ENCODE measurements at places on chromosomes 1 and 21.

GRCh38 chr1:149963358-149963757, 26.7 kb upstream of the MTMR11 start:
- no peak for DNase-seq

GRCh38 chr1:244087611-244088010, 36.5 kb downstream of the ZBTB18 start:
- no peak for DNase-seq

DNA sequence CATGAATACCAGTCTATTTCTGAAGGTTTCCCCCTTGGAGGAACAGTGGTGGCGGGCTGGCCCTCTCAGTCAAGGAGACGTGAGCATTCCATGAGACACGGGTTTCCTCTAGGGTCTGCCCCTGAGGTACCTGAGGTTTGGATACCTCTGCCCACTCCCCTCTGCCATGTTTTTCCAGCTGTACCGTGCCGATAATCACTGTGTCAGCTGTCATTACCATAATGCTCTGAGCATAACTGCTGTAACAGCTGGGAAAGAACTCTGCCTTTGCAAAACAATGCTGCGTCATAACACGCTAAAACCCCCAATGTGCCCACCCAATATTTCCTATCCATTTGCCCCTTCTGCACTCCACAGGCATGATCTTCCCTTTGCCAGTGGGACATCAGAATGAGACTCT, 425.1 kb downstream of the KIF26B start:
- no peak for DNase-seq

GRCh38 chr1:33944846-33945245, 81.0 kb downstream of the HMGB4 start:
- DNase-seq: no peak

DNA sequence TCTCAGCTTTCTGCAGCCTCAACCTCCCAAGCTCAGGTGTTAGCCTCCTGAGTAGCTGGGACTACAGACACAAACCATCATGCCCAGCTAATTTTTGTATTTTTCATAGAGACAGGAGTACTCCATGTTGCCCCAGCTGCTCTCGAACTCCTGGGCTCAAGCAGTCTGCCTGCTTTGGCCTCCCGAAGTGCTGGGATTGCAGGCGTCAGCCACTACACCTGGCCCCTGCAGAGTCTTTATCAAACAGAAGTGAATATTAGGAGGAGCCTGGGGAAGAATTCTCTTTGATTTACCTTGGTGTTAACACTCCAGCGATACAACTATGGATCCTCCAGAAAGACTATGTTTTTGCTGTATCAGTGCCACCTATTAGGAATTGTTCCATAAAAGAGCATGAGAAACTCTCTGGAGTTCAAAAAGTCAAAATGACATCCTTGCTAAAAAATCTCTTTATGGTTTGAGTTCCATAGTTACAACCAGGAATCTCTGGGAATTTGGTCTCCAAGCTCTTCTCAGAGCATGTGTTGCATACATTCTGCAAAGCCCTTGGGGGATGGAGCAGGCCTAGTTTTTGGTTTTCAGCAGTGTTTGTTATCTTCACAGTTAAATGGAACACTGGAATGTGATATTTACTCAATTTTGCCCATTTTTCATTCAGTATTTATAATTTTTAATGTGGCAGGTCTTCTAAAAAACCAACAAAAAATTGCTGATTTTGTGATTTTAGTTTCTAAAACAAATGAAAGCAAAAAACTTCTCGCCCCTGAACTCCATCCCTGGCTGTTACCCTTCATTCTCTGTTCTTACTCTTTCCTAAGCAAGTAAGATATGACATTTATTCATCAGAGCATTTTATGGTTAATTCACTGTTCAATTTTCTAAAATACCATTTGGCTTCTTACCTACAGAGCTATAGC, 77.3 kb downstream of the OLFML2B start:
- DNase-seq: no peak

DNA sequence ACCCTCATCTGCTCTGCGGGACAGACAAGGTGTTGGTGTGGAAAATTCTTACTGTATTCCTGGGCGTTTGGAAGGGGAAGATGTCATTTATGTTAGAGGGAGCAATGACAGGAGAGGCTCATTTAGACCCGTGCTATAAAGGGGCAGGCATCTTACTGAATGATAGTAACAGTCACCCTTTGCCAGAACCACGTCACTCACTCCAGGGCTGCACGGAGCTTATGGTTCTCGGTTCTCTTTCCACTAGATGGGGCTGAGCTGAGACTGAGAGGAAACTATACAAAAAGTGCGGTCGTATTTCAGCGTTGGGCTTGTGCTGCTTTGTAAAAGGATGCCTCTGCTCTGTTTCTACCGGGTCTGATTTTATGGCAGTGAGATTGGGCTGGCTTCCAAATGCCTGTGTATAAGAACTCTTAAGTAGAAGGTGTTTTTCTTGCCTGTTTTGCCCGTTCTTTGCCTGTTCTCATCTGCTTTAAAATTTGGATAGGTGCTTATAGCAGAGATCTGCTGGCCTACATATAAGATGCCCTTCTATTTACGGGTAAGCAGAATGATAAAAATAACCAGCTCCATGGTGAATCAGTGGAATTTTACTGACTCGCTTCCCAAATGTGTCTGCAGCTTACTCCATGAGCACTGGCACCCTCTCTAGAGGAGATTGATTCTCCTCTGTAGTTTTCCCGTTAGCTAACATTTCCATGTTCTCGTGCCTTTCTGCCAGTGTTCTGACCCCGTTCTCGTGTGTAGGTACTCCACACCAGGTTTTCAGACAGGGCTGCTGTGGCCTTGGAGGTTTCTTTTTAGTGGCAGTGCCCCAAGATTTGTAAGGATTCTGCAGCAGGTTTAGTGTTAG, 55.9 kb downstream of the MRPS6 start:
- DNase-seq: peak; percentile 64

GRCh38 chr1:240562111-240562590, 49.8 kb downstream of the GREM2 start:
- no peak for DNase-seq

DNA sequence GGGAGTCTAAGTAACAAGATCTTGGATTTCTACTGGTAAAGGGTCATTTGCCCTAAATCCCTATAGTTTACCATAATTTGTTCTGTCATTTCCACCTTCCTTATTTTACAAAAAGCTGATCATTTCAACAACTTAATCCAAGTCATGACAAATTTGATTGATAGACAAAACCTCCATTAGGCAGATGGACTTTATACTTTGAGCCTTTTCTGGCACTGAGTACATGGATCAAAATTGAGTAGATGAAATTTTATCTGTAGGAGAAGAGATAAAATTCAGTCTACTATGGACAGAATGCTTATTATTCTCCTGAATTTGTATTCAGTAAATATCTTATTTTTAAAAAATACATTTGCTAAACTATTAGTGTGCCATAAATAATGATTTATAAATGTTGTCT, 62.6 kb upstream of the NRIP1 start:
- no peak for DNase-seq

Measured in stimulated activated effector memory CD8-positive, alpha-beta T cell treated with anti-CD3 and anti-CD28 coated beads, Interleukin-12 subunit alpha, Interleukin-12 subunit beta, amount 100 ng/mL, for 72 hours (primary cell).